Amniotic stem cell (primary cell): ENCODE measurements at places on chromosomes 3 and 15.
A peak's percentile ranks its signal among the peaks of the same experiment; 100 is the strongest.

- no peak for DNase-seq
Measured at GRCh38 chr15:96326328-96327154, 4.0 kb upstream of the NR2F2 start.

- DNase-seq, result peak; percentile 90
Measured at GRCh38 chr3:55169608-55170072, 241.8 kb upstream of the LRTM1 start.

GRCh38 chr3:172561897-172562640 lies 38.8 kb upstream of the TNFSF10 start:
- no peak for DNase-seq

DNA sequence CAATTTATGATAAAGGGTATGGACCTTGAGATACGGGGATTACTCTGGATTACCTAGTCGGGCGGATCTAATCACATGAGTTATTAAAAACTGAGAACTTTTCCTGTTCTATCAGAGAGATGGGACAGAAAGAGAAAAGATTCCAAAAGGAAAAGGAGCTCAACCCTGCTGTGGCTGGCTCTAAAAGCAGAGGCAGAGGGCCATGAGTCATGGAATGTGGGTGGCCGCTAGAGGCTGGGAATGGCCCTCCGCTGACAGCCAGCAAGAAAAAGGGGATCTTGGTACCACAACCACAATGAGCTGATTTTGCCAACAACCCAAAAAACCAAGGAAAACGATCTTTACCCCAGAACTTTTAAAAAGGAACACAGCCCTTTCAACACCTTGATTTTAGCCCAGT lies 210.0 kb downstream of the MAGI1 start:
- DNase-seq, result no peak

- no peak for DNase-seq
Measured at GRCh38 chr3:152256851-152257562, 11.7 kb upstream of the MBNL1 start.

GRCh38 chr15:85579957-85580694 lies 199.7 kb downstream of the AKAP13 start:
- DNase-seq, result no peak

- DNase-seq, result no peak
Measured at GRCh38 chr15:80162059-80162554, 9.3 kb downstream of the FAH start.

DNA sequence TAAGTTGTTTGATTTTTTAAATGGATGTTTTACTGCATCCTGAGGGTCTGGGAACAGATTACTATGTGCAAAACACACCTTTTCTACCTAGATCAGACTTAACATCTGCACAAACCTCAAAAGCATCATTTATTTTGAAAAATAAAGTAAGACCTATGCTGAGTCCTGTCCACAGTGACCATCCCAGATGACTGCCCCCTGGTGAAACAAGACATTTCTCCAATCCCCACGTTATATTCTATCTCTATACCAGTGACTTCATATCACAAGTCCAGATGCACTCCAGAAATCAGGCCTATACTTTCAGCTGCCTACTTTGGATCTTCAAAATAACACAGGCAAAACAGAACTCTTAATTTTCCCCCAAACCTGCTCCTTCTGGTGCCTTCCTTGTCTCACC lies 143.2 kb downstream of the P2RY1 start:
- no peak for DNase-seq

- DNase-seq, result no peak
Measured at GRCh38 chr3:112594856-112595255, 33.0 kb downstream of the SLC35A5 start.

GRCh38 chr3:8069471-8069870 lies 432.2 kb upstream of the LMCD1 start:
- no peak for DNase-seq

- DNase-seq, result no peak
Measured at GRCh38 chr3:52893723-52894122, 3.6 kb downstream of the STIMATE start.

- DNase-seq, result no peak
Measured at GRCh38 chr3:48467473-48468267, 21.1 kb downstream of the ATRIP start.

- DNase-seq, result no peak
Measured at GRCh38 chr3:164673738-164674137, 404.6 kb downstream of the SI start.

DNA sequence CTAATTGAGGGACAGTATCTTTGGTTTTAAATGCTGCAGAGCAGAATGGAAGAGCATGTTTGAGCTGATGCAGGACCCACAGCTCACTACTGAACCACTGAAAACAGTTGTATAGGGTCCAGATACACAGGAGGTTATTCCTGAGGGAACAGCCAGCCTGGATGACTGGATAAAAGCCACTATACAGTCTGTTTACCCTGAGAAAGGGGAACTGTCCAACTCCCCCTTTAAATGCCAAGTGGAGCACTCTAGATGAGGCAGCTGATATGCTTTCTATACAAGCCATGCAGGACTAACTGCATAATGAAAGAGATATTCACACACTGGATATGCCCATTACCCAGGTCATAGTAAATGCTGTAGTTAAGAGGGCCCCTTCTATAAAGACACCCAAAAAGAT lies 138.6 kb downstream of the IMPG2 start:
- DNase-seq, result no peak

GRCh38 chr3:148792516-148792915 lies 35.1 kb upstream of the CPB1 start:
- DNase-seq, result no peak

- no peak for DNase-seq
Measured at GRCh38 chr3:127646501-127647046, 17.6 kb downstream of the PODXL2 start.

GRCh38 chr3:46386205-46386604 lies 15.5 kb downstream of the CCR5 start:
- DNase-seq, result no peak

GRCh38 chr3:98903099-98903498 lies 1.6 kb upstream of the DCBLD2 start:
- DNase-seq, result no peak

DNA sequence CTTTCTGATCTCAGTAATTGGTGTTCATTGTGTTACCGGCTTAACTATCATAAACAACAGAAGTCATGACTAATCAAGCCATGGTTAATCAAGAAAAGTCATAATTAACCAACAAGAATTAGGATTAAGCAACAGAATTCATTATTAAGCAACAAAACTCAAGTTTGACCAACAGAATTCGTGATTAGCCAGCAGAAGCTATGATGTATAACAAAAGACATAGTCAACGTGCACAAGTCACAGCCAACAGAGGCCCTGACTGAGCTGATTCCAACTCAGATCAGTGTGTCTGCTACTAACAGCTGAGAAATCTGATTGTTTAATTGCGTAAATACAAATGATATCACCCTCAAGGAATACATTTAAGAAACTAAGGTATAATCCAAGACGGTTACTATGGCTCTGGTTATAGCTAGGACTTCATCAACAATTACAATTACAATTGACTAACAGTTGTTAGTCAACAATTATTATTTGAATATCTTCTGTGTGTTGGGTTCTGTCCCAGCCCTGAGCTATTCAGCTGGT lies 67.7 kb downstream of the RARB start:
- DNase-seq, result no peak

- no peak for DNase-seq
Measured at GRCh38 chr15:43531018-43531670, 13.7 kb downstream of the MAP1A start.

DNA sequence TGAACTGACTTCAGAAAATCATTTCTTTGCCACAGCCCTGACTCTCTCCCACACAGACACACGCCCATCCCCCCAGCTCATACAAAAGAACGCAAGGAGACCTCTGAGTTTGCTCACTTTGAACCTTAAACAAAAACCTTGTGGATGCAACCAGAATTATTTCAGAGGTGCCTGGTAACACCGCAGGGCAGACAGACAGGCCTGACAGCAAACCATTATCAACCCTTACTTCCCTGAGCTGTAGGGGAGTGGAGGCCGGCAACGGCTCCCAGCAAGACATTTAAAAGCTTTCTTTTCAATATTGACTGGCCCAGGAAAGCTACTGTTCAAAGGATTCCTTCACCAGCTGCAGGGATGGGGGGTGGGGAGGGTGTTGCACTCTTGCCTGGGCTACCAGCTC lies 2.0 kb upstream of the EFCC1 start:
- no peak for DNase-seq

DNA sequence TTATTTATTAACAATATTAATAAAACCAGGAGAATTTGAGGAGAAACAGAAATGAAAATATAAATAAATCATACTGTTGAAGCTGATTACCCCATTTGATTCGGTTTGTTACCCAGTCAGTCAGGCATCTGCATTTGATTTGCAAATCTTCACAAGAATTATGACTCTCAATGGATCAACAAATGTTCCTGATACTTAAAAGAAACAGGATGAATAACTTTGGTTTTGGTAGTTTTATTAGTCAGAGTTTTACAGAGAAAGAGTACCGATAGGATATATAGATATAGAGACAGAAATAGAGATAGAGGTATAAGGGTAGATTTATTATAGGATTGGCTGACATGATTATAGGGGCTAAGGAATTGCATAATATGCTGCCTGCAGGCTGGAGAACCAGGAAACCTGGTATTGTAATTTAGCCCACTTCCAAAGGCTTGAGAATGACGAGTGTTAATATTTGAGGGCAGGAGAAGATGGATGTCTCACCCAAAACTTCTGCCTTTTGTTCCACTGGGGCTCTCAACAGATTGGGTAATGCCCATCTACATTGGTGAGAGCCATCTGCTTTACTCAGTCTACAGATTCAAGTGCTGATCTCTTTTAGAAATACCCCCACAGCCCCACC lies 241.6 kb upstream of the COL8A1 start:
- no peak for DNase-seq

GRCh38 chr3:52004906-52005395 lies 9.3 kb upstream of the RPL29 start:
- no peak for DNase-seq

- DNase-seq, result no peak
Measured at GRCh38 chr15:29086001-29086400, 183.6 kb downstream of the NSMCE3 start.

GRCh38 chr15:99574502-99574901 lies 8.7 kb downstream of the MEF2A start:
- no peak for DNase-seq

DNA sequence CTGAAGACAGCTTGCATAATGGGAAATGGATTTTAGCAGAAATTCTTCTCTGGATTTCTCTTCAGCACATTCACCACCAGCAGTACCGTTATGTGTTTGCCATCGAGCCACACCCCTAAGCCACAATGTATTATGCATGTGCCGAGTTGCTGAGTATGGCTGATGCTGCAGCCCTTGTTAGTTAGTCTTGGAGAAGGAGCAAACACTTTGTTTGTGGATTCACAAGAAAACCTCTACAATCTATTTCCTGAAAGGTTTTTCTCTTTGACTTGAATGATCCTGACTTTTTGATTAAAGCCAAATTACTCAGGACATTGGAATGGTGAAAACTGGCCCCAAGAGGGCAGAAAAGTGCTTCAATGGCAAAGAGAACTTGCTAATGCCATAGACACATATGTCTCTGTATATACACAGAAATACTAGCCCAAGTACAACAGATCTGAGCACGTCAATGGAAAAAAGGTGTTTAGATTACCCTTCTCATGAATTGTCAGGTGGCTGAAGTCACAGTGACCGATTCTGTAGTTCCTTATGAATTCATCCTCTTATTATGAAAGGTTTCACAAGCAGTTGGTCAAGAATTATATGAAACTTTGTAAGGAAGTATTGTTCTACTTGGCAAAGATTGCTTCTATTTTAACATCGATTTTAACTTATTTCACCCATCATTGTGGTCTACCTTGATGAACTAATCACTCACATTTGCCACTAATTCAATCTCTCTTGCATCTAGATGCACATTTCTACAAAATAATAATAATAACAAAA lies 103.0 kb downstream of the P3H2 start:
- DNase-seq, result peak; percentile 26

DNA sequence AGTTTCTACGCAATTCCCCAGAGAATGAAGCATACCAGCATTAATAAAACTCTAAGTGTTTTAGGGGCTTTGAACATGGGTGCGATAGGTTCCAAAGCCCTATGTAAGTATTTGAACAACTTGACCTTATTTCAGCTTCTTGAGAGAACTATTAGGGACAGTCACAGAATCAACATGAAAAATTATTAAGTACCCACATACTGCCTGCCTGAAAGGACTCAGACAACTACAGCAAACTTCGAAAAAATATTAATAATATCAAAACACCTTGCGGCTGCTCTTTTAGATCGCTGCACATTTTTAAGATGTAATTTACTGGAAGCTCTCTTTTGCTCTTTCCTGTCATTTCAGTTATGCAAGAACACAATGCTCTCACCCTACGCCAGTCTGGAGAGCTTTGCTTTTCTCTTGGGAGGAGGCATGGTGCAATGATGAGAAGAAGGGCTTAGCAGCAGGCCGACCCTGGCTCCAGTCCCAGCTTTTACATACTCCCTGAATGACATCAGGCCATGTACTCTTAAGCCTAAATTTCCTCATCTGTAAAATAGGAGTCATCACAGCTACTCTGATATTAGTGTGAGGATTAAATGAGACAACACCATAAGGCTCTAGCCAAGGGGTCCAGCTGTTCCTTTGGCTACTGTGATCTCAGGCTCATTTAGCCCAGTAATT lies 640.7 kb downstream of the FHIT start:
- DNase-seq, result no peak

- no peak for DNase-seq
Measured at GRCh38 chr15:89068325-89068784, 19.9 kb upstream of the ABHD2 start.

DNA sequence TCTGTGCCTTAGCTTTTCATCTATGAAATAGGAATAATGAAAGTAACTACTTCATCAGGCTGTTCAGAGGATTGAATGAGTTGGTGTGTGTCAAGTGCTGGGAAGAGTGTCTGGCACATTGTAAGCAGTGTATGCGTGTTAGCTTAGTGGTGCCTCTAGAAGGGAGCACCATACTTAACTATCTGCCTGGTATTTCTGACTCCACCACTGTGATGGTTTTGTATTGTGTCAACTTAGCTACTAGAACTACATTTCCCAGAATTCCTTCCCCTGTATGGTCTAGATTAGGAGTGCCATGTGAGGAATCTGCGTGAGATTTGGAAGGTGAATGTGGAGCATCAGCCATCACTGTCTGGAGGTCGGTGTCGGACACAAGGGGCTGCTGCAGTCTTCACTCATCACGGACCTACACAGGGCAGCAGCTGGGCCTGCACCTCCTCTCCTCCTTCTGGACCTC lies 115.4 kb upstream of the GALNT15 start:
- no peak for DNase-seq

DNA sequence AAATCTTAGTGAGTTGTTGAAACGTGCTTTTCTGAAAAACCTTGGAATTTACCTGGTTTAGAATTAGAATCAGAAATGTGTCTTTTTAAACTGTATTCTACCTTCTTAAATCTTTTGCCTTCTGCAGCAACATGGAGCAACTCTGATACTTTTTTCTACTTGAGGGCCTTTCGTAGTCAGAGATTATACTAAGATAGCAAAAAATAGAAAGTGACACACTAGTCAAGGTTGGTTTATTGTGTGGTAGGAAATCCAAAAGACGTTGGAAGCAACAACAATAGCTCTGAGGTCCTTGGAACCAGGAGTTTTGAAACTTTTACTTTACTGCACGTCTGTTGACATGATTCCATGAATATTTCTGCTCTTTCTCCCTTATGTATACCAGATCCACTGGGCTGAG lies 294.9 kb downstream of the LPP start:
- no peak for DNase-seq

GRCh38 chr3:5036858-5037257 lies 57.6 kb downstream of the BHLHE40 start:
- DNase-seq, result no peak
